GM19239 (cell line): ENCODE measurements at places on chromosomes 5 and 9.

- DNase-seq: no peak
These were observed 1.4 kb downstream of the HAND1 start for GRCh38 chr5:154476354-154477205.

DNA sequence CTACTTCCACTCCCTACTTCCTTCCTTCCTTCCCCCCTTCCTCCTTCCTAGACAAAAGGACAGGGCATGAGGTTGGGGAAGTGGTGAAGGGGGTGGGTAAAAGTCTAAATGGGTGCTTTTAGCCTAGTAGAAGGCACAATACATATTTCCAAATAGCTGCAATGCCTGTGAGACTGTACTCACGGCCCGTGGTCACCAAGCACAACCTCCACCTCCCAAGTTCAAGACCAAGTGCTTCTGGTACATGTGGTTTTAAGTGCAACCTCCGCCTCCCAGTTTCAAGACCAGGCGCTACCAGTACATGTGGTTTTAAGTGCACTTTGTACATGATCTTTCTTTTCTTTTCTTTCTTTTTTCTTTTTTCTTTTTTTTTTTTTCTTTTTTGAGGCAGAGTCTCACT is 14.5 kb upstream of the NTNG2 start:
- no peak for DNase-seq

DNA sequence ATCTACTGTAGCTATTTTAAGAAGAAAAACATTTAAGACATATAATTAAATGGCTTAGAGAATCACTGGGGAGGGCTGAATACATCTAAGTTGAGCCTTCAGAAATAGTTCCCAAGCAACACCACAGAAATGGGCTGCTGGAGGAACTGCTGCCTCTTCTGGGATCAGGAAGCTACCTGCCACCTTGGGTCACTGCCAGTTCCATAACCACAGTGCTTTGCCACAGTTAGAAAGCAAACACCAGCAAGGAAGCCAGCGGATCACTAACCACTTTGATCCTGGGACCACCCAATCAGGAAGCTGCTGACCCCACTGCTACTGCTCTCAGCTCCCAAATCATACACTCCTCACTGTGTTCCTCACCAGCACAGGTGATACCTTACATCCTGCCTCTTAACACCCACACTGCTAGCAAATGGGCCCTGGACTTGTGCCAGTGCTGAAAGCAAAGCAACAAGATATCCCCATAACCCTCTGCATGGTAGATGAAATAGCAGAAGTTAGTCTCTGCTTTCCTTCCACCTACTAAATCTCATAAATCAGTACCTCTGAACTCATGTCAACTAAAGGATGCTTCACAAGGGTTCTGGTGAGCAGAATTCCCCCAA is 346.9 kb downstream of the DEPDC1B start:
- no peak for DNase-seq

- no peak for DNase-seq
These were observed 79.9 kb upstream of the FBXL17 start for GRCh38 chr5:108461628-108462367.

GRCh38 chr9:89576404-89576839 is 28.4 kb upstream of the GADD45G start:
- DNase-seq: no peak

- DNase-seq: no peak
These were observed 92.6 kb downstream of the MARCHF3 start for GRCh38 chr5:126937771-126938170.

GRCh38 chr9:88580961-88581360 is 46.0 kb downstream of the NXNL2 start:
- no peak for DNase-seq

DNA sequence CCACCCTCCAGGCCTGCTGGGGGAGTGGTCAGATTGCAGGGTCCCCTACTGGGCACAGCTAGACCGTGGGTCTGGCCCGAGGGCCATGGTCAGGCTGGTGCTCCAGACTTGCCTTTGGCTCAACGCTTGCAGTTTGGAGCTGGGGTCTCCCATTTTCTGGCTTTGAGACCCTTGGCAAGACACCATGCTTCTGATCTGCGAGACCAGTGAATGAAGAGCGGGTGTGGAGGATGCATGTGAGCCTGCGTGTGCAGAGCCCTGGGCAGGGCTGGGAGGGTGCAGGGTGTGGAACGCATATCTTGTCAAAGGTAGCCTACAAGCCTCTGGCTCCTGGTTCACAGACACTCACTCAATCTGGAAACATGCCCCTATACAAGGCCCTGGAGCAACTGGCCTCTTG is 6.1 kb upstream of the MRNIP start:
- no peak for DNase-seq

DNA sequence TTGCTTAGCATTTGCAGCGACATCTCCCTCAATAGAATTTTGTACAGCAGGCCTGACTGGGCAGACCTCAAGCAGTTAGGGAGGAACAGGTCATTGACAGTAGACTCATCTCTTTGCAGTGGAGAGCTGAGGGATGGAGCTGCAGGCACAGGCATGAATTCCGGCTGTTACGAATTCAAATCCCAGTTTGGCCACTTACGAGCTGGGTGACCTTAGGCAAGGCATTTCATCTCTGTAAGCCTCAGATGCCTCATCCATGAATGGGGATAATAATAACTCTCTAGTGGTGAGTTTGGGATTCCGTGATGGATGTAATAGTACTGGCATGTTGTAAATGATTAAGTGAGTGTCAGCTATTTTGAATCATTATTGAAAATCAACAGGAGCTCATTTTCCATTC is 195.3 kb downstream of the SEMA6A start:
- DNase-seq: no peak

- peak; percentile 9 for DNase-seq
These were observed 47.5 kb downstream of the UIMC1 start for GRCh38 chr5:176959051-176959450.

GRCh38 chr5:152514827-152515397 is 109.8 kb upstream of the NMUR2 start:
- no peak for DNase-seq

GRCh38 chr9:129124506-129125069 is 13.4 kb downstream of the PTPA start:
- no peak for DNase-seq

DNA sequence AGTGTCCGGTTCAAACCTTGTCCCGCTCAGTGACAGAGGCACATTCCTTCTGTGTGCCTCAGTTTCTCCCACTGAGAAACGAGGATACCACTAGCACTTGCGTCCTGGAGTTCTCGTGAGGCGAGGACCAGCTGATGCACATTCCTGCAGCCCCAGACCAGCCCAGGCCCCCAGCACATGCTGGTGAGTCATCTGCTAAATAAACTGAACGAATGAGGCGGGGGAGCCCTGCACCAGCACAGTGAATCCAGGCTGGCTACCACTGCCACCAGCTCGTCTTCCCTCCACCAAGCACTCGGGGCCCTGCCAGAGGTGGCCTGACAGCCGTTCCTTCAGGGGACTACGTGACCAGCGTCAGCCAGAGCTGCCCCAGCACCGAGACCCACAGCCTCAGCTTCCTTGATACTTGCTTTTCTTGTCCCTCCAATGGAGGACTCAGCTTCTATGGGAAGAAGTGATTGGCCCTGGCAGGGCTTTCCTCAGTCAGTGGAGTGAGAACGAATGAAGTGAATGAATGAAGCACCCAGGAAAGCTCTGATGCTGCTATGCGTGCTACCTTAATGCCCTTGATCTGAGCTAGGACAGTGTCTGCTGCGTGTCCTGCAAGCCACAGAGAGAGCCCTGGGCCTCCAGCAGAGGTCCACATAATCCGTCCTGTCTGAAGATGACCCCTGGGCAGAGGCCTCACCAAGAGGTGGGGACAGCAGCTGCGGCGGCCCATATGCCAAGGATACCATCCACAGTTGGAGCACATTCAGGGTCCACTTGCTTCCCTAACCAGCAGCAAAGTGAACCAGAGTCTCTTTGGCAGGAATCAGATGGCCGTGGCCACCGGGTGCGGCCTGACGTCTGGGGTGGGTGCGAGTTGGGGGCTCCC is 13.5 kb upstream of the BARX1 start:
- DNase-seq: no peak

- DNase-seq: no peak
These were observed 439.5 kb downstream of the GADD45G start for GRCh38 chr9:90044263-90044662.

GRCh38 chr5:131068893-131069643 is 96.0 kb downstream of the HINT1 start:
- DNase-seq: peak; percentile 44

DNA sequence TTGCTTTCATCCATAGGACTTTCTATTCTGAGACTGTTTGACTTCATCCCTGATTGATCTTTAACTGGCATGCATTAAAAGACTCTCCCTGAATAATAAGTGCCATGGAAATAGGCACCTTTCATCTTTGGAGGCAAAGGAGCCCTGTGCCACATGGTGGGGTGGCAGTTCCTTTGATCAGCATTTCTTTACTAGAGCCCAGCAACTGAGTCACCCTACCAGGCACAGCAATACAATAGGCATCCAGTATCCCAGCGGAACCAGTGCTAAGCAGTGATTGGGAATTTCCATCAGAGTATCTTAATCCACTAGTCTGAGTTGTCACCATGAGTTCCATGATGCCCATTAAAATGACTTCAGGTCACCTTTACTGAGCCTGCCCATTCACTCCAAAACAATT is 476.1 kb upstream of the MPDZ start:
- no peak for DNase-seq

- no peak for DNase-seq
These were observed 180.6 kb downstream of the HSPA4 start for GRCh38 chr5:133232435-133232834.

DNA sequence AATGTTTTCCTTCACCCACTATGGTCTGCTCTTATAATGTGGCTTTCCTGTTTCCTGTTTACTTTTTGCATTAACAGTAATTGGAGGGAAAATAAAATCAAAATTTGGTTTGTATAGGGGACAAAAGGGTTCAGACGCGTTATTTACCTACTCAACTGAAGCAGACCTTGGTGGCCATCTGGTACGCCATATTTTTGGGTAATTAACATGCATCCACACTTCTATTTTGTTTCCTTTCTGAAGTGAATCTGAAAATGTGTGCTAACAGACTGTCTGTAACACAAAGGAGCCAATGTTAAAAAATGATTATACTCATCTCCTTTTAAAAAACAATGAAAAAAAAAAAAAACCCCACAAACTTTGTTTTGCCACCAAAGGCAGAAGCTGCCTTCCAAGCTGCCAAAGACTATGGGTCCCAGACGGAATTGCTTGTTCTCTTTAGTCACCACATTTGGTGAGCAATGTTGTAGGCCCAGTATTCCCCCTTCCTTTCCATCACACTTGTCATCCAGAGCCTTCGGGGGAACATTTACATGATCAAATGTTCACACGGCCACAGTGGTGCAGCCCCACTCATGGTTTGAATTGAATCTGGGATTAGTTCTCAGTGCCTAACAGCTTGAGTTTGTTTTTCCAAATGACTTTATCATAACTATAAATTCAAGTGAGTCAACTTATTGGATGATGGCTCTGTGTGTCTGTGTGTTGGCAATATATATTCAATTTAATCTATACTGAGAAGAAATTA is 323.7 kb upstream of the CD180 start:
- no peak for DNase-seq

DNA sequence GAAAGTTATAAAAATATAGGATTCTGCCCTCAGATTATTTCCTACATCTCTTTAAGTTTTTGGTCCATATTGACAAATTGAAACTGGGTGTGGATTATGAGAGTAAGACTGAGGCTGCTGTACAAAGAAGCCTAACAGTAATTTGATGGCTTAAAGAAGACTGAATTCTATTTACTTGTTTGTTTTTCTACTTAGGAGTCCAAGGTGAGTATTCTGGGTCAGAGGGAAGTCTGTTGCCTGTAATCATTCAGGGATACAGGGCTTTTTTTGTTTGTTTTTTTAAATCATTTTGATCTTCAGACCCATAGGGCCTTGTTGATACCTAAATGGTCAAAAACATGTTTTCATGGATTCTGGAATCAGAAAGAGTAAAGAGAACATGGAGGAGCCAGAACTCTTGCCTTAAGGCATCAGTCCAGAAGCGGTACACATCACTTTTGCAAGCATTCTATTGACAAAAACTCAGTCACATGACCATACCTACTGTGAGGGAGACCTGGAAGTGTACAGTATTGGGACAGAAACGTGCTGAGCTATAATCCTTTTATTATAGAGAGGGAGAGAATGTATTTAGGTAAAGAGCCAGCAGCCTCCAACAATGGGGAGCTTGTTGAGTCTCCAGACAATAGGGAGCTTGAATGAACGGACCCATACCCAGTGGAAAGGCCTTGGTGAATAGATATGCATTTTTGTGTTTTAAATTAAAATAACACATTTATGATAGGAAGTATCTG is 102.7 kb downstream of the LRRC70 start:
- DNase-seq: no peak

GRCh38 chr9:122228568-122229484 is at the start of gene LHX6:
Gene LHX6, minus strand, starts transcription at chr9:122228957. Its CDS starts 217 bp downstream, at chr9:122228740.
- no peak for DNase-seq

GRCh38 chr5:133506181-133506580 is 106.2 kb downstream of the FSTL4 start:
- no peak for DNase-seq

GRCh38 chr5:172594431-172594830 is 46.6 kb upstream of the NEURL1B start:
- no peak for DNase-seq

- no peak for DNase-seq
These were observed 172.0 kb downstream of the MELK start for GRCh38 chr9:36744678-36745077.

DNA sequence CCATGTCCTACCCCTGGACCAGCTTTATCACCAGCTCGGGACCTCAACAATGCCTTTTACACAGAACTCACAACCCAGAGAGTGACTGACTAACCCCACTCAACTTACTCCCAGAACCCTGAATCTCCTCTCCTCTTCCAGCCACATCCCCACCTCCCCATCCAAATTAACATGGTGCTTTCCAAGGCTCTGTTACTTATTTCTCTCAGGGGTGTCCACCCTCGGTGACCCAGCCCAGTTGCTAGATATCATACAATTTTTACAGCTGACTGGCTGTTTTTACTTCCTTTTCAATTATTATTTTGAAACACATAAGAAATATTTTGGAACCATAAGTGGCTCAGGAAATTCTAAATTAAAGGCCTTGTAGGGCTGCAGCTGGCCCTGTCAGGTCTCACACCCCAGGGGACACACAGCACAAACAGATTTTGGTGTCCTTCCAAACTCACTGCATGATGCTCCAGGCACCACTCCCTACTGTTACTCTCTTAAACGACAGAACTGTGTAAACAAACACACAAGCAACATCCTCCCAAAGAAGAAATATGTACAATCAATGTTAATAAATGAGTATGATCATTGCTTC is 180.6 kb downstream of the ADAMTS12 start:
- DNase-seq: no peak

DNA sequence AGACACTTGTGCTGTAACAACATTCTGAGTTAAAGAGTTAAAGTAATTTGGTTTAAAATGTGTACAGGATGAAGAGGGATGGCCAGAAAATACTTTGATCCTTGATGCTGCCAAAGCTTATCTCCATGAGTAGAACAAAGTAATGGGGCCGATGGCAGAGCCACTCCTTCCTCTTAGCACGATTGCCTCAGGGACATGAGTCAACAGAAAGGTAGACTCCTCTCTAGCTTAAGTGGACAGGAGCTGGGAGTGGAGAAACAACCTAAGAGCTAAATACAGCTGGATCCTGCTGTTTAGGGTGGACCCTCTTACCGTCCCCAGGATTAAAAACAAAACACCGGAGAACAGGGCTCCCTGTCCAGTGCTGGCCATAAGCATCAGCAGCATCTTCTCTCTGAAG is 267.3 kb downstream of the IRX1 start:
- no peak for DNase-seq
